KG1 (cell line): ENCODE measurements at places on chromosomes 7 and 10.

DNA sequence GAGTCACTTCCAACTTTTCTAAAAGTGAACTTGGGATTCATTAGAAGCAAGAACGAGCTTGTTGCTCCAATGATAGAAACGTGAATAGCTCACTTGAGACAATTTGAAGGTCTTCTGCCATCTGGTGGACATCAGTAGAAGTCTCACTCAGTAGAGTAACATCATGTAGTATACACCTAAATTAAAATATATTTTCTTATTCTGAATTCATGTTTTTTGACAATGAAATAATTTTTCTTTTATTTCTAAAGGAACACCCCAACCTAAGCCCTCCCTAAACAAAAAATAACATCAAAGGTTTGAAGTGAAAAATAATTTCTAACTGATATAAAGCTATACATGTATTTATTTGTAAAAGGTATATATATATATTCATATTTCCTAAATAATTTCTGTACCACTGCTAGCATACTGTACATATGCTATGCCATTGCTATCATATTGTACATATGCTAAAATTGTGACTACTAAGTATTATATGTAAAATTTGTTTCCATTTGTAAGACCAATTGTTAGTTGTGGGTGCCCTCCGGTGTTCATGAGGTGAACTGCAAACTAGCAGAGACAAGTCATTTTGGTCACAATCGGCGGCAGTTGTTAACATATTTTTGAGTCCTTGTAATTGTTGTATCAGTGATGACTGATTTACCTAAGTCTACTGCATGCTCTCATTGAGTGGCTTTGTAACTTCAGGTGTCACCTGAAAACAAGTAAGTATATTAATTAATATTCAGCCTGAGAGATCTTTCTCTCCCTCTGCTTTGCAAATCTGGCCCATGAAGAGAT is 121.9 kb downstream of the PTPRZ1 start:
- peak; percentile 21 for DNase-seq

DNA sequence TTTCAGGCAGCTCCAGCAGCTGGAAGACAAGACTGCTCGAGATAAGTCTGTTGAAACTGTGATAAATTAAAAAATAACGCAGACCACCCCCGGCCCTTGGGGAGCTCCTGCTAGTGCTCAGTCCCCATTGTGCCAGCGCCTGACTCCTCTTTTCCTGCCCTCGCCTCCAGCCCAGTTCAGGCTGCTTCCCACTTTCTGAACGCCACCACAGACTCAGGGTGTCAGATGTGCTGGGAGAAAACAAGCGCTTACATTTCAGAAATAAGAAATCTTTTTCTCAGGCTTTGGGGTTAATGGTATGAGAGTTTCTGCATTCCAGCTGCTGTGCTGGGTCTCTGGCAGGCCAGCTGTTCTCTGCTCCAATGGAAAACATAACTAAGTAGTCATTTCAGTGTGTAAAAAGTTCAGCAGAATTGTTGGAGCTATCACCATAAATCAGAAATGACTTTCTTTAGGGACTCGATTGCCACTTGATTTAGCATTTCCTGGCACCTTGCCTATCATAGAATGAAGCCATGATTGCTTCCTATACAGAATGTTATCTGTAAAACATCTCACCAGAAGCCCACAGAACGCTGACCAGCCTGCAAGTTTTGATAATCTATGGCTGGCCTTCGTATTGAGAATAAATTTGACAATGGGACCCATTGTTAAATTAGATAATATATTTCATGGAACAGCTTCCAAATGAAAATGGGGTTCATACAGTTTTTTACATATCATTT is 257.0 kb upstream of the ZNF32 start:
- no peak for DNase-seq

DNA sequence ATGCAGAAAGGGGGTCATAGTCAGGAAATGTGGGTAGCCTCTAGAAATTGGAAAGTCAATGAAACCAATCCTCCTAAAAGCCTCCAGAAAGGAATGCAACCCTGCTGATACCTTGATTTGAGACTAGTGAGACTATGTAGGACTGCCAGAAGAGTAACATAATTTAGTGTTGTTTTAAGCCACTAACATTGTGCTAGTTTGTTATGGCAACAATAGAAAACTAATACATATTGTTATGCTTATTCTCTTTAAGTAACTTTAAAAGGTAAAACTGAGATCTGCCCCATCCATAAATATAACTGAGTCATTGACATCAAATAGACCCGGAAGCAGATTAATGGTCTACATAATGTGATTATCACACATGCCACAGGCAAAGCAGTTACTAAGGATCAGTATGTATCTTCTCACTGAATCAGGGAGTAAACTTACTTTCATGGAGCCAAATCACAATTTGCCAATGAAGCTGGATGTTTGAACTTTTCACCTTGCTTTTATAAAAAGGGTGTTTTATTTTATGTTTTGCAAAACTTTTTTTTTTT is 146.4 kb upstream of the TMEM106B start:
- no peak for DNase-seq

DNA sequence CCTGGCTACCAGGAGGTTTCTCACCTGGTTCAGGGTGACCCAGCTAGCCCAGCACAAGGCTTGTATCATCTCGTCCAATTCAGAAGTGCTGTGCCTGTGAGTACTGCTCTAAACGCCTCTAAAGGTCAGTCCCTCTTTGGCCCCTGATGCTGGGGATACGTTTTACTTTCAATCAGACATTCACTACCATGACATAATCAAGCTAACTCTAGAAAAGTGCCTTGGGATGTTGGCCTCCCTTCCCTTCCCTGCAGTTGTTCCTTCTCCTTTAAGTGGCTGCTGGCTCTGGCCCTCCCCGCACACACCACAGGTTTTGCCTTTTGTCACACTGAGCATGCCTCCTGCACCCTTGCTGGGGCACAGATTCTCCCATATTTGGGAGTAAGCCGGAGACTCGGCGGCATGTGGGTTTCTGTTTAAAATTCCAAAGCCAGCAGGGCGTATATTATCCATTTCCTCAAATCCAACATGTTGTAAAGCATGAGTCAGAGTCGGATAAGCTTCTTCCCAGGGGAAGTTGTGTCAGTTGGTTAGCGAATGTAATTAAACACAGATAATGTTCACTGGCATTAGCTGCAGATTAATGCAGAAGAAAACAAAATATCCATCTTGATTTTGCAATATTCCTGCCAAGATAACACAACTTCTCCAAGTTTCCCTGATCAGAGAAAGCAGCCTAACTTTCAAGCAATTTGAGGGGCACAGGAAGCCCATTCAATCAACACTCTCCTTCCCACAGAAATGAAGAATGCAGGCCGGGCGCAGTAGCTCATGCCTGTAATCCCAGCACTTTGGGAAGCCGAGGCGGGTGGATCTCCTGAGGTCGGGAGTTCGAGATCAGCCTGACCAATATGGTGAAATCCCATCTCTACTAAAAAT is 31.8 kb upstream of the VCL start:
- DNase-seq, result no peak

GRCh38 chr10:70175516-70175915 is 5.2 kb upstream of the SAR1A start:
- no peak for DNase-seq

DNA sequence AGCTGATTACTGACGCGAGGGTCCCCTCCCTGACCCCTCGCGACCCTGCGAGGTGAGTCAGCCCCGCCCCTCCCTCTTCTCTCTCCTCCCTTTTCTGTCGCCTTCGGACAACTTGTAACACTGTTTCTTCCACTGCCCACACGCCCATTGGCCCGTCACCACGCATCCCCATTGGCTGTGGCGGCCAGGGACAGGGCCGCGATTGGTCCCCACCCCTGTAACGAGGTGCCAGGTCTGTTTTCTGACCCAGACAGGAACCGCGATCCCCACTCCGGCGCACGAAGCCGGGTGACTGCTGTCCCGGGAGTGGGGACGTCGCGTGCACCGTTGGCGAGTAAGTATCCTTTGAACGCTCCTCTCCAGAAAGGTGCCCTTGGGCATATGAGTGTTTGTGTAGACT is at the start of gene STRA8:
STRA8 (plus strand) TSS at position 269 of the 400 bp plus-strand sequence. CDS start 6,687 bp downstream, outside the sequence.
- no peak for DNase-seq

DNA sequence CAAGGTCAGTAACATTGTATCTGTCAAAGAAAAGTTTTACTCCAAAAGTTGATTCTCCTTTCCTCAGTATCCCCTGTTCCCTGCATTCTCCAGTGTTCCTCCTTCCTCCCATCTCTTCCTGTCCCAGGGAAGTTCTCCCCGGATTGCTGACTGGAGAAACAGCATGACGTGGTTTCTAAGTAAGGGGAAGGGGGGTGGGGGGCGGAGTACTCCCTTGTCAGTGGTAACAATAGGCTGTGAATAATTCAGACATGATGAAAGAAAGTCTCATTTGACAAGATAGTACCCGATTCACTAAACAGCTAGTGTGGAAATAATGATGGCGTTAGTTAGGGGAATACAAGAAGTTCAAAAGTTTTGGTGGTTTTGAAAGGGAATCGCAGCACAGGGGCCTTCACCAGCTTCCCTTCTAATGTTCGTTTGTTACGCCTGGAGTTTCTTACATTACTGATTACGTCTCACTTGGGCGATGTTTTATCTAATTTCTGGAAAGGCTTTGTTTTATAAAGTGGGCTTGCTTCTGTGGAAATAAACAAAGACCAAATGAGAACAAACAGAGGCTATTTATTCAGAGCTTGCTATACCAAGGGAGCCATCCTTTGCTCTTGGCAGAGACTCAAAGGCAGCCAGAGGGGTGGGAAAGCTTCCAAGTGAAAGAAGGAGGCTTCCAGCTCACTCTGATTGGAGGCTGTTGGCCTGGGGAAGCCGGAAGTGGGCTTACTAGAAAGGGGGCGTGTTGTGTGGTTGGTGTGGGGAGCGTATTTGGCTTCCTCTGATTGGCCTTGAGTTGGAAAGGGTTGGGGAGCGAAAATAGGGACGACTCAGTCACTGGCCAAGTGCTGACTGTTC is 453.7 kb downstream of the SDK1 start:
- DNase-seq, result no peak

DNA sequence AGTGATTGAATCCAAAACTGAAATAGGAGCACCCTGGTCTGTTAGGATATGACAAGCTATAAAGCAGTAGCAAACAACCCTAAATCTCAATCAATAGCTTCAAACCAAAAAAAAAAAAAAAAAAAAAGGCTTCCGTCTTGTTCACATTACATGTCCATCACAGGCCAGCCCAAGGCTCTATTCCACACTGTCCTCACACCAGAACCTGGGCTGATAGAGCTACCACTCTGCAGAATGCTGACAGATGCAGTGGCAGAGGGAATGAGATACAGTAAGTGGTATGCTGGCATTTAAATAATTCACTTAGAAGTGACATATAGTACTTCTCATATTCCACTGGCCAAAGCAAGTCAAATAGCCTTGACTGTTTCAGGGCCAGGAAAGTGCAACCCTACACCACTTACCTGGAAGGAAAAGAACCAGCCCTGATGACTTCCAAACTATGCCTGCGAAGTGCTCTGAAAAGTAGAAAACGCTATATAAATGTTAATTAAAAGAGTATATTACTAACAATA is 5.8 kb downstream of the CDCA7L start:
- no peak for DNase-seq

DNA sequence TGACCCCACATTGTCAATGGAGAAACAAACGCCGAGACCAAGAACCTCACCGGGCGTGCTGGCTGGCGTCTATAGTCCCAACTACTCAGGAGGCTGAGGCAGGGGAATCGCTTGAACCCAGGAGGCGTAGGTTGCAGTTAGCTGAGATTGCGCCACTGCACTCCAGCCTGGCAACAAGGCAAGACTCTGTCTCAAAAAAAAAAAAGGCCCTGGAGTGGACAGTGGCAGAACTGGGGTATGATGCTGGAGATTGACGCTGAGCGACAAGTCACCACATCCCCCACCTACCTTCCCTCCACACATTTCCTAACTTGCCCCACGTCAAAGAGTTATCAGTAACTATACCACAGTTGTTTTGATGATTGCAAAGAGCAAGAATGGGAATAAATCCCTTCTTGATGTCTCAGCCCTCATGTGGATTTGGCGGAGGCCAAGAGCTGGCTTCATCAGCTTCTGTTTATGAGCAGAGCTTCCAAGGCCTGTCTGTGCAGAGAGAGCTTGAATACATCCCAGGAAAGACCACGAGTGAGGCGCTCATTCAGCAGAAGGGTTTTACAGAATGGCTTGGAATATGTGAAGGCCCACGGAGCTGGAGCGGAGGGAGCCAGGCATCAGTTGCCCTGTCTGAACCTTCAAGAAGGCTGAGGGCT is 28.0 kb upstream of the TNS3 start:
- no peak for DNase-seq

DNA sequence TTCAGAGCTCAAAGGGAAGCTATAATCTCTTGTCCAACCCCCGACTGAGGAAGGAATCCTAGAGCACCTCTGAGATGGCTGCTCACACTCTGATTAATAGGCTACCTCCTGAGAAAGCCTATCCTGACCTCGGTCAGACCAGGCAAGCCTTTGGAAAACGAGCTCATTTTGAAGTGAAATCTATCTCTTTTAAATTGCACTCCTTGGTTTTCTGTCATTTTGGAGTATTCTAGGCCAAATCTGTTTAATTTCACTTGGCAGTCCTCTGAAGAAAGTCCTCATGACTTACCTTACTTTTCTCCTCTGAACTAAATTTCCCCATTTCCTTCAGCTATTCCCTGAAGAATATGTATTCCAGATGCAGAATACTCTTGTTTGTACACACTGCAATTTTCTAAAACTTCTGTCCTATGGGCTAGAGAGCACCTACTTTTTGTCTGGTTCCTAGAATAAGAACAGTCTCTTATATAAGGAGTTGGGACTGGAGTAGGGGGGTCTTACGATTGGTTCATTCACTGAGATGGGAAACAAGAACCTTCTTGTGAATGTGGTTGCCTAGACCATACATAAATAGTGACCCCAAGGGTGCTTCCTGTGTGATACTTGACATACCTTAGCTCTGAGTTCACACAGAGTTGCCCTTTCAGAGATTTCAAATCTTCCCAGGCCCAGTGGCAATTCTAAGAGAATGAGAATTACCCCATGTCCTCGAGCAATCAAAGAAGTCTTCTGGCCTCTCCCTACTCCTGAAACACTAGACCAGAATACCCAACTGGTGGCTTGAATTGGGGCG is 31.9 kb upstream of the HPS1 start:
- no peak for DNase-seq

- DNase-seq, result no peak
Observed at GRCh38 chr10:86048973-86049372, 317.6 kb downstream of the GRID1 start.

DNA sequence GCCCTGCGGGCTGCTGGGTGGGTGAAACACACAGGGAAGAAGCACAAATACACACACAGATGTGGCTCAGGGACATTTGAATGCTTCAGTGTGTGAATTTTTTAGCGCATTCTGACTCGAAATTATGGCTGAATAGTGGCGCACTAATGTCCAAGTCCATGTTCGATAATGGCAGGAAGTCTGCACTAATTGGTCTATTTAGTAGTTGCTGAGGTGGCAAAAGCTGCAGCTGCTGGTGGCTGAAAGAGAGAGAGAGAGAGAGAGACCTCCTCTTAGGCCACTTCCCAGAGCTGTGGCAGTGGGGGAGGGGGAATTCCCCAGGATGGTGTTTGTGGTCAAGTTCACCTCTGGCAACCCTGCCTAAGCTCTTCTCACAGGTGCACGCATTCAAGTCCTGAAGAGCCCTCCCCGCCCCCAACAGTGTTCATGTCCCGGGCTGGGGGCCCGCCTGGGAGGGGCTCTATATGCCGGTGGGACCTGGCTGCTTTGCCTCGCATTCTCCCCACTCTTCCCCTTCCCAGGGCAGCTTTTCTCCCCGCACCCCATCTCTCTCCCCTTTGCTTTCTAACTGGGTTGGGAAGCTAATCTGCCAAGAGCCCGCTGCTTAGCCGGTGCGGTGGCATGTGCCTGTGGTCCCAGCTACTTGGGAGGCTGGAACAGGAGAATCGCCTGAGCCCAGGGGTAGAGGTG is 6.0 kb upstream of the MNX1 start:
- DNase-seq, result no peak

- no peak for DNase-seq
Observed at GRCh38 chr7:142964502-142965246, 2.5 kb upstream of the KEL start.
